Sciatic nerve (tissue), 2 donors: ENCODE measurements at places on chromosomes 2 and 18.

GRCh38 chr2:240895656-240896388 is at the start of gene MAB21L4:
MAB21L4 (minus strand) TSS chr2:240896156; CDS start chr2:240895997, 159 bp downstream.
- DNase-seq: no peak

DNA sequence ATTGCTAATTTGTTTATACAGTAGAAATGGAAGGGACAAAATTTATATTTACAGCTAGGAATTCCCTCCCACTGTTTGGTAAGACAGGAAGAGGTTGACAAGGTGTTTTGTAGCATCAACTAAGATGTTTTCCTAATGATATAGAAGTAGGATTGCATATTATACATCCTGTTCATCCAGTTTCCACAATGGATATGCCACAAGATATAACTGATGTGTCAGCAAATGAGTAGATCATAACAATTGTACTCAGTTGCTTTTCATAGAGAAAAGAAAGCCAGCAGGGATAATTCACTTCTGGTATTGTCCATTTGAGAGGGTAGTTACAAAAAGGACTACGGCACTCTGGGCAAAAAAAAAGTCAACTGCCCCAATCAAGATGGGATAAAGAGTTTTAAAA is 102.7 kb downstream of the CALCRL start:
- DNase-seq: no peak

DNA sequence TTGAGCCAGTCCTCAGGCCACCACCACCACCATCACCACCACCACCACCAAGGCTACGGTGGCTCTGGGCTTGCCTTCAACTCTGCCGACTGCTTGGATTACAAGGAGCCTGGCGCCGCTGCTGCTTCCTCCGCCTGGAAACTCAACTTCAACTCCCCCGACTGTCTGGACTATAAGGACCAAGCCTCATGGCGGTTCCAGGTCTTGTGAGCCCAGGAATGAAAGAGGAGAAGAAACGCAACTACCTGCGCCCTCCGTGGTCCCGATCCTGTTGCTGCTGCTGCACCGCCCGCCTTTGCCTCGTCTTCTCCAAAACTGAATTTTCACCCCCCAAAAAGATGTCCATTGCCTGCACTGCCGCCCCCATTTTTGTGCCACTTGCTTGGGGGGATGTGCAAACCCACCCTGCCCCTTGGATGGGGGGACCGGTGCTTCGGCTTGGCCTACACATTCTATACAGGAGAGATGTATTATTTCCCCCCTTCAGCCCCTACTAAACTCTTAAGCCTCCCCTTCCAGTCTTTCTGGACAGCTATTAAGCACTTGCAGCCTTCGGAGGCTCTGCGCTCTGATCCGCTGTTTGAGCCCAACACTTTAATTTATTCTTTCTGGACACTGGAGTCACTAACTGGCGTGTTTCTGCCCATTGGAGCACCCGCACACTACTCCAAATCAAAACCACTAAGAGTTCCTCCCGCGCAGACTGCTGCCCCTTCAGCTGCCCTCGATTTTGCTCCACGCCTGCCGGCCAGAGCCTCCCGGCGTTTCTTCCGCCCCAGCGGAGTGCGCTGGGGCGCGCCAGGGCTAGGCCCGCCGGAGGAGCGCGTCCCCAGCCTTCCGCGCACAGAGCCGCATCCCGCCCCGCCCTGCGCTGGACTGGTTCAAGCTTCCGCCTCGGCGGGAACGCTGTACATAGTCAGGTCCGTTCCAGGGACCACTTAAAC is 5.7 kb downstream of the OTX1 start:
- no peak for DNase-seq

GRCh38 chr2:593356-594026 is 83.7 kb downstream of the TMEM18 start:
- DNase-seq: no peak

DNA sequence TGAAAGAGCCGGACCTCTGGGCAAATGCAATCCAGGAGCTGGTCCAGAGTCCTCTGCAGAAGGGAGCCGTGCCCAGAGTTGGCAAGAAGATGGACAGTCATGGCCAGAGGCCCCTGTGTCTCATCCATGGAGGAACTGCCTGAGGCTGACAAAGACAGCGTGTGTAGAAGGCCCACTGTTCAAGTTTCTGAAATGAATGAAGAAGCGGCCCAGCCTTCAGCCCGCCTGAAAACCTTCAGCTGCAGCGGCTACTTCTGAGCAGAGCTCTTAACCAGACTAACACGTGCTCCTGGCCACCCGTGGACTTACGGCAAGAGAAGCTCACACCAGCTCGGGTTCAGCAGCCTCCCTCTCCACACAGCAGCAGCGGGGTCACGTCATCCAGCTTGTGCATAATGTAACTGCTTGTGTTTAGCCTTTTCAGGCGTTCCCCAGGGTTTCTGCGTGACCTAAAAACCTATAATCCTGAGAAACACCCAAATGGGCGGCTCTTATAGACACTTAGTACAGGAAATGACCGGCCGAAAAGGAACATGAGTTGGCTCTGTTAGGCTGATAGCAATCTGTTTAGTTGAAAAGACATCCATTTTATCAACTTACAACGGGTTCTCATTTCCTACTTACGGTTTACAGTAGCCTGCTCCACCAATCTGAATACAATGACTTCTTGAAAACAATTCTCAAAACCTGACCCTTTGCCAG is at the start of gene FAM124B:
TSS of gene FAM124B (minus strand) at position 467 of the 702 bp plus-strand sequence. CDS start at position 128, 339 bp downstream.
- peak; percentile 74 for DNase-seq

DNA sequence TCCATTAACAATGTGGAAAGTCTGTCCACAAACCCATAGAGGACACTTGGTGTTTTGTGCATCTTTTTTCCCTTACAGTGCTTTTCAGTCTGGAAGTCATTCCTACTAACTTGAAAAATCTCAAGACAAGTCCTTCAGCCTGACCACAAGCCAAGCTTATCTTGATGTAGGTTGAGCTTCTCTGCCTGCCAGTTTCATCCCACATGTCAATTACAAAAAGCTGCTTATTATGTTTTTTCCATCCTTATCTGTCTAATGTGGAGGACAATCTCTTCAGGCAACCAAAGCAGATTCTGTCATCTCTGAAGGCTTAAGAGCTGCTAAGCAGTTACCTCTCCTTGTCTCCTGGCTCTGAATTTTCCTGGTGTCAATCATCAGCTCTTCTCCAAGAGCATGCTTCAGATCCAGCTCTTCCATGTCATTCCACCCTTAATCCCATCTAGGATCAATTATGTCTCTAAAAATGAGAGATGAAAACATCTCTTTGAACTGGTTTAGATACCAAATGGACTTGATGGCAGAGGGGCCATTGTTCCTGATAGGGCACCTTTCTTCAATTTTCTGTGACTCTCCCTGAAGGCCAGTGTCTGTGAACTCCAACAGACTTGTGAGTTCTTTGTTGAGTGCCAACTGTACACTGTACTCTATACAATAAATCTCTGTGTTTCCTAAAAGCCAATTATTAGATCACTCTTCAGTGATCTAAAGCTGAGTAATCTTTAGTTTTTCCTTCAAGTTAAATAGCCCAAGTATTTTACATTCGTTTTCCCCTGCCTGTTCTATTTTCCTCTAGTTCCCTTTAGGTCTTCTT is 208.6 kb downstream of the RBM43 start:
- no peak for DNase-seq

GRCh38 chr18:74513149-74513882 is 17.2 kb downstream of the CNDP2 start:
- DNase-seq: no peak

- DNase-seq: no peak
These were observed 112.8 kb downstream of the CELF4 start for GRCh38 chr18:37452682-37453385.

- peak; percentile 32 for DNase-seq
These were observed 57.6 kb downstream of the LONRF2 start for GRCh38 chr2:100264651-100265050.

GRCh38 chr2:197708331-197708730 is 3.2 kb downstream of the MARS2 start:
- no peak for DNase-seq

- DNase-seq: no peak
These were observed 168.5 kb downstream of the DPP4 start for GRCh38 chr2:161905389-161906046.

DNA sequence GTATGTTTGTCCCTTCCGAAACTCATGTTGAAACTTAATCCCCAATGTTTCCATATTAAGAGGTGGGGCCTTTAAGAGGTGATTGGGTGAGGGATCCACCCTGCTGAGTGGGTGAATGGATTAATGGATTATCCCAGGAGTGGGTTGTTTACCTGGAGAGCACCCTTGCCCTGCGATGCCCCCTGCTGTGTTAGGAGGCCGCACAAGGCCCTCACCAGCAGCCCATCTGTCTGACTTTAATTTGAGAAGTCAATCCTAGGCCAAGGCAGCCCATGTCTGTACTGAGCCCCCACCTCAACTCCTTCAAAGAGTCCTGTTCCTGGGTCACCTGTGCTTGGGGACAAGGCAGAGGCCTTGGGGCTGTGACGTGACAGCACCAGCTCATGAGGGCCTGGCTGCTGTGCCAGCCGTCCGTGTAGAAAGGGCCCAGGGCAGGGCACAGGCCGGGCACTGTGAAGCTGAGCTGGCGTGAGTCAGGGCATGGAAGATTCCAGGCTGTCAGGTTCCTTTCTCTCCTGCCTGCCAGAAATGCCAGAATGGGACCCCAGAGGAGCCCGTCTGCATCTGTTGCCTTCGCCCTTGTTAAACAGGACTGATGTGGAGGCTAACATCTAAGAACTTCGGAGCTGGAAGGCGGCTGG is 21.3 kb upstream of the TAF1B start:
- DNase-seq: no peak

GRCh38 chr2:43837831-43838559 is 644 bp downstream of the ABCG5 start:
- DNase-seq: no peak

- DNase-seq: no peak
These were observed 56.4 kb downstream of the STK25 start for GRCh38 chr2:241451840-241452506.

GRCh38 chr2:85445316-85446295 is 27.1 kb downstream of the SH2D6 start:
- DNase-seq: no peak

DNA sequence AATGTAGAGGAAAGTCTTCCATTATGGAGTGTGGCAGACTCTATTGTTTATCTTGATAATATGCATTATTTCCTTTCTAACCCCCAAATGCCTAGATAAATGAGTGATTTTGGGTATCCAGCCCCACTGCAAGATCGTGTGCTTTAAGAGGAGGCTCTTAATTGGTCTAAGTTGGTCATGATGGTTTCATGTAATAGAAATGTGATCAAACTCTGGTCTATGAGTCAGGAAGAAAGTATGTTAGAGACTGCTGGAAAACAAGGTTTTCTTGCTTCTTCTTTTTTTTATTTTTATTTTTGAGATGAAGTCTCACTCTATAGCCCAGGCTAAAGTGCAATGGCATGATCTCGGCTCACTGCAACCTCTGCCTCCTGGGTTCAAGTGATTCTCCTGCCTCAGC is 344.5 kb upstream of the TNP1 start:
- no peak for DNase-seq

DNA sequence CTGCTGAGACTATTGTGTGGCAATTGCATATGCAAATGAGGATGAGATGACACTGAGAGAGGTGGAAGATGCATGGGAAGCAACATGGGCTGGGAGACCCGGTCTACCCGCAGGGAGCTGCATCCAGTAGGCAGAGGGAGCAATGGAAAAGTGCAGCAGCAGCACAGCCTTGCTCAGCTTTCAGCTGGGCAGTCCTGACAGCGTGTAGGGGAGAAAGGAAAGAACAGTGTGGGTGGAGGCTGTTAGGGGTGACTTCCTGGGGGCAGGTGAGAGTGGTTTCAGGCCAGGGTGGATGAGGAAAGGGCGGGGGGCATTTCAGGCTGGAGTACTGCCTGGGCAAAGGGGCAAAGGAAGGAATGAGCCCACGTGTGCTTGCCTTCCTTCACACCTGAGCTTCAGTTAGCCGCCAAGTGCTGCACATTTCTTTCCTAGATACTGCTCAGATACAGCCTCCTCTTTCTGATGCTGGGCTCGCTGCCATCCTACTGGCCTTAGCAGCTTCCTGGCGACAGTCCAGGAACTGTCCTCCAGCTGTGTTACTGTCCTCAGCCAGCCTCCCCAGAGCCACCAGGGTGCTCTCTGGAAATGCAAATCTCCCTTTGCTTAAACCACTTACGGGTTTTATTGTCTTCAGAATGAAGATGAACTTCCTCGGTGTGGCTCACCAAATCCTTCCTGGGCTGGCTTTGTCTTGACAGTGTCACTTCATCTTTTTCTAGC is 276.3 kb downstream of the TSN start:
- DNase-seq: no peak

GRCh38 chr18:13302040-13302439 is 83.5 kb downstream of the LDLRAD4 start:
- DNase-seq: no peak

DNA sequence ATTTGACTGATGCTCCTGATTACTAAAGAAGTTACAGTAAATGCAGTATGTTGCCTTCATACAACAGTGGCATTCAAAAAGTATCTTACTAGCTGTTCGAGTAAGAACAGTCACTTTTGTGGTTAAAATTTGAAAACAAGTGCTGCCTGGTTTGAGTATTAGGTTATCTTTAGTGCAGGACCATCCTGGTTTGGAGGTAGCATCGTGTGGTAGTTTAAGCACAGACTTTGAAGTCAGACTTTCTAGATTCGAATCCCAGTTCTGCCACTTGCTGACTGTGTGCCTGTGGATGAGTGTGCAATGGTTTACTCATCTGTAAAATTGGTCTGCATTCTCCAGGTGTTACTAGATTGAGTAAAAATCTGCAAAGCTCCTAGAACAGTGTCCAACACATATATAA is 96.8 kb downstream of the SGPP2 start:
- no peak for DNase-seq

GRCh38 chr18:50970006-50970405 is 2.2 kb downstream of the ELAC1 start:
- no peak for DNase-seq

DNA sequence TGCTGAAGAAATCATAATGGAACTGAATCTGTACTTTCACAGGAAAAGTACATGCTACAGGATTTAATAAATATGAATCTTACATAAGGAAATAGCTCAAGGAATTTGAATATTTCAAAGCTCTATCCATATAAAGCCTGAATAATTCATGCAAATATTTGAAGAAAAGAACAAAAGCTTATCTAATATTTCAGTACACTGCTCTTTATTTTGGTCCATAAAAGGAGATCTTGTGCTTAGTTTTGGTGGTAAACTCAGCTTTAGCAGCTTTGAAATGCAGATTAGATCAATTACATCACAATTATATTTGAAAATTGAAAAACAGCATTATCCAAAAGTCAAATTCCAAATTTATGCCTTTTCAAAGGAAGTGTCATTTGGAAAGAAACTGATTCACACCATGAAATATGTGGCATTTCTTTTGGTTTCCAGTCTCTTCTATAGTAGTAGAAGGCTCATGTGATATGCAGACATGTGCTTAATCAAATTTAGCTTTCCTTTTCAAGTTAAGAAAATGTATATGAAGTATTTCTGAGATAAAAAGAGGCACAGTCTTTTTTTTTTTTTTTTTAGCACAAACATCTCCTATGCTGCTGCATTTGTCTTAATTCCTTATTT is 42.1 kb upstream of the MAP4K3 start:
- DNase-seq: no peak
